ENCODE measurements at places on chromosomes 16 and 17.

GRCh38 chr16:72198021-72198711 lies 26.2 kb upstream of the PMFBP1 start:
- no peak for DNase-seq

GRCh38 chr17:38894276-38894675 lies 24.4 kb downstream of the LASP1 start:
- DNase-seq, result no peak

- DNase-seq, result no peak
Measured at GRCh38 chr16:31093132-31093703, 1.4 kb downstream of the VKORC1 start.

- no peak for DNase-seq
Measured at GRCh38 chr17:68199837-68200688, 47.8 kb upstream of the AMZ2 start.

- no peak for DNase-seq
Measured at GRCh38 chr17:50310455-50311111, 35.3 kb upstream of the XYLT2 start.

- no peak for DNase-seq
Measured at GRCh38 chr17:73368085-73368631, 56.4 kb upstream of the CDC42EP4 start.

DNA sequence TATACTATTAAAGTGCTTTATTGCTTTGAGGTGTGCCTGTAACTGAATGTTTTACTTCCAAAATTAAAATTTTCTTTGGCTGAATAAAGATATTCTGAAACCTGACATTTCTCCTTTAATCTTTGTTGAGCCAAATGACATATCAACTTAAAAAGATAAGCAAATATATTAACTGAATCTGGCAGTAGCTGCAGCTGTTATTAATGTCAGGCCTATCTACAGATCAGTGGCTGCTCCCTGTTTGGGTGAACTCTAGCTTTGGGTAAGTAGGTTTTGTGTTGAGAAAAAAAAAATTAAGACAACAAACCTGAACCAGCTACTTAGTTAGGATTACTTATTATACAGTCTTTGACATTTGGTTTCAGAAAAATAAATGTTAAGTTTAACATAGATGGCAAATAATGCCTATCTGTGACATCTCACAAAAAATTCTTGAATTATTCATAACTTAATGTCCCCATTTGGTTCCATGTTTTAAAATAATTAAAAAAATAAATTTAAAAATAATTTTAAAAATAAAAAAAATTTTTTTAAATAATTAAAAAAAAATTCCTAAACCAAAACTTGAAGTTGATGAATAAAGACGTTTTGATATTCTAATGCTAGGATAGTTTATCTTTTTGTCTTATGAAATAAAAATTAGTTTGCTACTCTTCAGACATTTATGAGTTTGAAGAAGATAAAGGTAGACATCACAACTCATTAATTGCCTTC lies 19.8 kb downstream of the CPD start:
- DNase-seq, result no peak

DNA sequence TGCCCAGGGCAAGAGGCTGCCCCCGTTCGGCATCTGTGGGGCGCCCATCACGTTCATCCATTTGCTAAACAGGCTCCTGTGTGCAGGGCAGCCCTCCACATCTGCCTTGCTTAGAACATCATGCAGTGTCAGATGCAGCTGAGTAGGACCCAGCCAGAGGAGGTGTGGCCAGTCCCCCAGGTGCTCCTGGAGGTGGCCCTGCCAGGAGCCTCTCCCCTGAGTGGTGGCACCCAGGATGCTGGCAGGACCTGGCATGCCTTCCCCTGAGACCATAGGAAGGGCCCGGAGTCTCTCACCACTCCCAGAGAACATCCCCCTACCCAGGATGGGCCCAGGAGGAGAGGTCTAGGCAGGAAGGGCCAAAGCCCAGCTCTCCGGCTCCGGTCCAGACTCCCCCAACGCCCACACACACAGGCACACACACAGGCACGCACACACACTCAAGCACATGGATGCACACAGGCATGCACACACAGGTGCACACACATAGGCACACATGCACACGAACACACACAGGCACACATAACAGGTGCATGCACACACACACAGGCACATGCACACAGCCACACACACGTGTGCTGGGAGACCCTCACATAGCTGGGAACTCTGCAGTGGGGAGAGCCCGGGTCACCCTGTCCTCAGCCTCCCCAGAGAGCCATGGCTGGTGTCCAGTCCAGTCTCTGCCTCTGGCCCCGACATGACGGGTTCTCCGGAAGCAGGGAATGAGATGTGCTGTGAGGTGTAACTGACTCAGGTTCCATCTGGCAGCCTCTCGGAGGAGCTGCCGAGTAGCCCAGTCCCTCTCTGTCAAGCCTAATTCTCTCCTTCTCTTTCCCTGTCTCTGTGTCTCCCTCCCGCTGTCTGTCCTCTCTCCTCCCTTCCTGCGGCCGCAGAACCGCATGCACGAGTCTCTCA lies 74.6 kb downstream of the AMFR start:
- DNase-seq, result no peak

DNA sequence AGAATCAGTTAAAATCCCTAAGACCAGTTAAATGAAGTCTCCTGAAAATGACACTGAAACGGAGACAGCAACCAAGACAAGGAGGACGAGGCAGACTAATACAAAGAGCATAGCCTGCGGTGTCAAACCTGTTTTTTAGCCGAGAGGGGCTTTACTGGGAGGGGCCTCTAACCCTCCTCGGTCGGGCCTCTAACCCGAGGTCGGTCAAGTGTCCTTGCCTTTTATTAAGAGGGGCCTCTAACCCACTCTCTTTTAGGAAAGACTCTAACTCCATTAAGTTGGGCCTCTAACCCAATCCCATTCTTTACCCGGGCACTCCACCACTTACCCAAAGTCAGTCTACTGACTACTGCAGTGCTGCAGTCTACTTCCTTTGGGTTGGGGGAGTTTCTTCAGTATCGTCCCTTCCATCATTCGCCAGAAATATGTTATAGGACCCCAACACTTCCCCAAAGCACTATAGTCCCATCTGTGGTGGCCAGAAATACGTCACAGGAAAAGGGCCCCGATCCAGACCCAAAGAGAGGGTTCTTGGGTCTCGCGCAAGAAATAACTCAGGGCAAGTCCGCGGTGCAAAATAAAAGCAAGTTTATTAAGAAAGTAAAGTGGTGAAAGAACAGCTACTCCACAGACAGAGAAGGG lies 39.2 kb upstream of the ARL4D start:
- no peak for DNase-seq

GRCh38 chr17:15512071-15512709 lies 44.8 kb upstream of the CDRT4 start:
- DNase-seq, result no peak

- DNase-seq, result no peak
Measured at GRCh38 chr16:89988951-89989350, 30.3 kb downstream of the DBNDD1 start.

GRCh38 chr17:29212681-29213121 lies 32.5 kb upstream of the MYO18A start:
- no peak for DNase-seq

DNA sequence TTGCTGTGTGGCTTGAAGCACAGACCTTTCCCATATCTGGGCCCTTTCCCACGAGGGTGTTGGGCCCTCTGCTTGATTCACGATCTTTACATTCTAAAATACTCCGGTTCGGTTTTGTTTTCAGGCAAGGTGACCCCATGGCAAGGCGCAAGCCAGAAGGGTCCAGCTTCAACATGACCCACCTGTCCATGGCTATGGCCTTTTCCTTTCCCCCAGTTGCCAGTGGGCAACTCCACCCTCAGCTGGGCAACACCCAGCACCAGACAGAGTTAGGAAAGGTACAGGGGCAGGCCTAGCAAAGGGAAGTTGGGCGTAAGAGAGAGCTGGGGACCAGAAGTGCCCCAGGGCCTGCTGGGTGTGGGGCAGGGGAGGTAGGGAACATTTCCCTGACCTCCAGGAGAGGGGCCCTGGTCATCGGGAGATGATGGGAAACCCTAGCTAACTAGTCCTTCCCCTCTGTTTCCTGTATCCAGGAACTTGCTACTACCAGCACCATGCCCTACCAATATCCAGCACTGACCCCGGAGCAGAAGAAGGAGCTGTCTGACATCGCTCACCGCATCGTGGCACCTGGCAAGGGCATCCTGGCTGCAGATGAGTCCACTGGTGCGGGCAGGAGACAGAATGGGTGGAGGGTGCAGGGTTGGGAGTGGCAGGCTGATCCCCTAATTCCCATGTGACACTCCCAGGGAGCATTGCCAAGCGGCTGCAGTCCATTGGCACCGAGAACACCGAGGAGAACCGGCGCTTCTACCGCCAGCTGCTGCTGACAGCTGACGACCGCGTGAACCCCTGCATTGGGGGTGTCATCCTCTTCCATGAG lies 1.4 kb downstream of the ALDOA start:
- DNase-seq, result no peak

DNA sequence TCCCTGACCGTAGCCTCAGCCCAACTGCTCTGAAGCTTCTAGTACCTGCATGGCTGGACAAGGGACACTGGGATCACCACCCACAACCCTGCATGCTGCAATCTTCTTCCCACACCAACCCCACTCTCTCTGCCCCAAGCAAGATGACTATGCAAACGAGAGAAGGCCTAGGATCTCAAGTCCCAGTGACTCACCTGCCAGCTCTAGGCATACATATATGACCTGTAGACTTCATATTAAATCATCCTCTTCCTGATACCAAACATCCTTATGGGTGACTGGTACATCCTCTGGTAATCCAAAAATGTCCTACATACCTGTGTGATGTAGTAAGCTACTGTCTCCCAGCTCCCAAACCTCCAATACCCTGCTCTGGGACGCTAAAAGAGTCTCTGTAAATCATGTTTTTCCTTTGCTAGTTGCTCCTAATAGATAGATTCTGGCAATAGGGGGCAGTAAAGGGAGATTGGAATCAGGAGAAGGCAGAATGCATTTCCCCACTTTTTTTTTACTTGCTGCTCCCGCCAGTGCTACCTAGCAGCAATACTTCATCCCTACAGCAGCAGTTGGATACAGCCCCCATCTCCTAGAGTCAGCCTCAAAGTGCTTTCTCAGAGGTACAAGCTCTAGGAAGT lies 43.4 kb upstream of the SOX9 start:
- DNase-seq, result no peak

- no peak for DNase-seq
Measured at GRCh38 chr17:37762666-37763065, 17.8 kb upstream of the HNF1B start.

GRCh38 chr17:66040402-66040801 lies 151.5 kb downstream of the CEP112 start:
- DNase-seq, result no peak

- no peak for DNase-seq
Measured at GRCh38 chr16:84020353-84020752, 22.2 kb downstream of the SLC38A8 start.

DNA sequence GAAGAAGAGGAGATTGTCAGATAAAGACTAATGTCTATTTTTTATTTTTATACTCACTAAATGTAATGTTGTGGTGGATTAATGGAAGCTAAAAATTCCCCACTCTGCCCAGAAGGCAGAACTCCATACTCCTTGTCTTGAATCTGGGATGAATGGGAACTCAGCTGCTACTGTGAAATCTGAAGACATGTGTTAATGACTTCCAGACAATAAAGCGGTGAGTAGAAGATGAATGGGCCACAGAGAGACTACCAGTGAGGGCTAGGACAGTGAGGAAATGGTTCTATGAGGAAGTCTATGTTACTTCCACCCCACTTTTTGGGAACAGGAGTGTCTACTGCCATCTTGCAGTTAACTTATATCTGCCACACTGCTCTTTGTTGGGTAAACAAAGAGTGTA lies 726.9 kb downstream of the CDH8 start:
- no peak for DNase-seq
